ENCODE measurements at places on chromosomes 2 and 18.
A peak's percentile ranks its signal among the peaks of the same experiment; 100 is the strongest.

GRCh38 chr2:40367032-40367431 is 84.9 kb downstream of the SLC8A1 start:
- DNase-seq: no peak

GRCh38 chr2:126896471-126896870 is 2.2 kb upstream of the TEX51 start:
- no peak for DNase-seq

- no peak for DNase-seq
These were observed 26.9 kb downstream of the GCG start for GRCh38 chr2:162125138-162125537.

GRCh38 chr18:43364535-43364934 is 87.2 kb upstream of the SYT4 start:
- DNase-seq: no peak

- DNase-seq: no peak
These were observed 24.4 kb upstream of the YPEL5 start for GRCh38 chr2:30122362-30122761.

DNA sequence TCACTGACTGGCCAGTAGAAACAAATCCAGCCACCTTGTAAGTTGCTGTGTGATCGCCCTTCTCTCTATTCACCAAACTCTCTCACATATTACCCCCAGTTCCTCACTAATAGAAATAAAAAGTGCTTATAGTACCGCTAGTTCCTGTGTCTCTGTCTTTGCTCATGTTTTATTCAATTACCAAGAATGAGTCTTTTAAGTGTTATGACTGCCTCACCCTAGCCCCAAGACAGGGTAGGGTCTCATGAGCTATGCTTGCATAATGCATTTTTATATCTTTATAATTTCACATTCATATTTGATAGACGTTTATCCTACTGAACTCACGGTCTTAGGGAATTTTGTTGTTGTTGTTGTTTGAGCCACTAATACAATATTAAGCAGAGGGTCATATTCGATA is 109.6 kb upstream of the DOK6 start:
- no peak for DNase-seq

GRCh38 chr18:25535495-25535894 is 183.5 kb upstream of the ZNF521 start:
- DNase-seq: no peak

- no peak for DNase-seq
These were observed 72.5 kb downstream of the ARL6IP6 start for GRCh38 chr2:152790883-152791282.

DNA sequence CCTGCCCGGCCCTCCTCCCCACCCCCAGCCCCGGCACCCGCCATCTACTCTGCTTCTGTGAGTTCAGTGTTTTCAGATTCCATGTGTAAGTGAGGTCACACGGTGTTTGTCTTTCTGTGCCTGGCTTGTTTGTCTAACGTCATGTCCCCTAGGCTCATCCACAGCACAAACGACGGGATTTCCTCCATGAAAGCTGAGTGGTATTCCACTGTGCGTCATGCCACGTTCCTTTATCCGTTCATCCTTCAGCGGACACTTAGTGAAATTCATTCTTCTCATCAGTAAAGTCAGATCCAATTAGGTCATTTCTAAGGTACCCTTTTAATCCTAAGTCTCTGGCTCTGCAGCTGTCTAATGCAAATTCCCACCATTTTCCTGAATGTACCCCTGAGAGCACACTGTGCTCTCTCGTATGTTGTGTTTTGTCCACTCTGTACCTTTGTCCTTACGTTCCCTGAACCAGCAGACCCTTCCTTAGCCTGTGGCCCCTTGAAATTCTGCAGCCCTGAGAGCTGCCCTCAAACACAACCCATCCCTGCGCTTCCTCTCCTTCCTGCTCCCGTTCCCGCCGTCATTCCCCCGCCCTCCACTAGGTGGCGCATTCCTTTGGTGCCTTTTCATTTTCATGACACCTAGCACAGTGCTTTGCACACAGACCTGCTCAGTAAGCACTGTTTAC is 44.1 kb downstream of the TRAPPC12 start:
- peak; percentile 75 for DNase-seq

DNA sequence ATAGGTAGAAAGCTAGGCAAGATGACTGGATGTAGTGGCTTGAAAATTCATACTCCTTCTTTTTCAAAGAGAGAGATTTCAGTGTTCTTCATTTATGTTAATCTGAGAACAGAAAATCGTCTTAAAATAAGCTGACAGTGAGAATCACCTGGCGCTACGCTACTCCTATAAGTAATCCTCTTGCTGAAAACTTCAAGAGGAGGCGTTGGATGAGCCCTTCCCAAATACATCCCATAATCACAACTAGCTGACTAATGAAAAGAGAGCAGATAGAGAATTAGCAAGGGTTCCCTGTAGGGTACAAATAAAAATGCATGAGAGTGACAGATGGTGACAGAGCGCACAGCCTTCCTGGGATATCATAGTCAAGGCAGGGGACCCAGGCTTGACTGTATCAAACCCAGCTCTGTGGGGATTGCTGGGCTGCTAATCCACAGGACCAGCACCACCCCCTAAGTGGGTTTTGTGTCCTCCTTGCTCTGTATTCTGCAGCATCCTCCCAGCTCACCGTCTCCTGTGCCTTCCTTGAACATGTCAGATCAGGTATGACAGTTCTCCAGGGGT is 280.2 kb downstream of the SP3 start:
- no peak for DNase-seq

GRCh38 chr2:39483534-39483933 is 46.4 kb upstream of the MAP4K3 start:
- no peak for DNase-seq

- DNase-seq: no peak
These were observed 289.5 kb downstream of the CDCA7 start for GRCh38 chr2:173644146-173644545.

DNA sequence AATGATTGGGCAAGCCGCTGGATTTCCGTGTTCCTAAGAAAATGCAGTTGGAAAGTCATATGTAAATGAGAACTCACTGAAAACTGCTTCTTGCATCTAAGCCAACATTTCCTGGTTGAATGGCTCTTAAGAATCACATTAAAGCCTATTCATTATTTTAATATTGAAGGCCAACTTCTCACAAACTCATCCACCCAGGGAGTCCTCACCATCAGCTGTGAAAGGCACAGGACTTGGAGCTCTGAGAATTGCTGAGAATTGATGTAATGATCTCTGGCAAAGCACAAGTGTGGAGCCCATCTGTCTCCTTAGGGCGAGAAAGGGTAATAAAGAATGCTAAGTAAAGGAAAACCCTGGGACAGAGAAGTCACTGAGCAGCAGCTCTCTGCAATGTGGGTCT is 55.9 kb upstream of the APCDD1 start:
- DNase-seq: no peak

DNA sequence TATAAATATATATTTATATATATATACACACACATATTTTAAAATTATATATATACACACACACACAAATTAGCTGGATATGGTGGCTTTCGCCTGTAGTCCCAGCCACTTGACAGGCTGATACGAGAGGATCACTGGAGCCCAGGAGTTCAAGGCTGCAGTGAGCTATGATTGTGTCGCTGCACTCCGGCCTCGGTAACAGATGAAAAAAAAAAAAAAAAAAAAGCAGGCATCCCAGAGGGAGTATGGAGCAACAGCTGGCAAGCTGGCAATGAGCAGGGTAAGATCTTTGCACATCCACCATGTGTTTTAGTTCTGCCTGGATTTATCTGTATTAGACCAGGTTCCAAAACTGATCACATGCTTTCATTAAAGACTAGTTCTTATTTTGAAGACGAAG is 170.1 kb downstream of the MAP2 start:
- no peak for DNase-seq
